RKO (cell line): ENCODE measurements at places on chromosomes 7 and 10.
A peak's percentile ranks its signal among the peaks of the same experiment; 100 is the strongest.

DNA sequence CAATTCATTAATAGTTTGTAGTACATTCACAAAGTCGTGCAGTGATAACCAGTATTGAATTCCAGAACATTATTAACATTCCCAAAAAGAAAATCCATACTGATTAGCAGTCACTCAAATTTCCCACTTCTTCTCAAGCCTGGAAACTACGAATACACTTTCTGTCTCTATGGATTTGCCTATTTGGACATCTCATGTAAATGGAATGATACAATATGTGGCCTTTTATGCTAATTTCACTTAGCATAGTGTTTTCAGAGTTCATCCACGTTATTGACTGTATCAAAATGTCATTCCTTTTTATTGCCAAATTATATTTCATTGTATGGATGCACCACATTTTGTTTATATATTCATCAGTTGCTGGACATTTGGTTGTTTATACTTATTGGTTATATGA, 78.8 kb downstream of the STK31 start:
- DNase-seq, result no peak

- no peak for DNase-seq
These were observed 274.0 kb downstream of the CSTF2T start for GRCh38 chr10:51425431-51425830.

- peak; percentile 95 for DNase-seq
These were observed 984 bp downstream of the SMURF1 start for GRCh38 chr7:99142727-99143520.

DNA sequence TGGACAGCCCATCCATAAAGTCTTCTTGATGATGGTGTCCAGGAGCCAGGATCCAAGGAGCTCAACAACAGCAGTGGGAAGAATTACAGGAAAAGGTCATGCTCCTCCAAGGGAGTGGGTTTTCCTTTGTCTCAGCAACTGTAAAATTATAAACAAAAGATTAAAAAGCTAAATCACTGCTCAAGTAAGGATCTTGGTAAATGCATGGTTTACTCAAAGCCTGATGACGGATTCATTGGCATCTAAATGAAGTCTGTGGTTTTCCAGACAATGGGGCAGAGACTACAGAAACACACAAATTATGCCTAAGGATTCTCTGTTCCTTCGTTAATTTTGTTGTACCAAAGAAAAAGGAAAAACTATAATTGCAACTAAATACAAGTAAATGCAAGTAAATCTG, 36.4 kb upstream of the DLX6 start:
- DNase-seq, result no peak
